A549 treated with ZK216348 at 1 μM for 4 hours (cell line): ENCODE measurements at places on chromosomes 5 and 9. TPM values are rescaled to one million over a fixed set of nuclear protein-coding genes. Genes with fewer than 3 reads are reported as not detected.

TUSC1 gene
- total RNA-seq: 4.2 to 8.5 TPM (median 7.7 TPM) in 5 replicates

DRD1 gene
- total RNA-seq: 0.09 to 0.59 TPM (median 0.24 TPM) in 5 replicates

TMEFF1 gene
- total RNA-seq: 0.37 to 1.2 TPM (median 1.1 TPM) in 5 replicates

IL31RA gene
- 0.71 to 1.6 TPM (median 1.4 TPM) in 5 replicates for total RNA-seq

FBP2 gene
- 0.11 TPM in 1 of 5 replicates, not detected in the others for total RNA-seq

SUSD1 gene
- 12.1 to 14.3 TPM (median 13.7 TPM) in 5 replicates for total RNA-seq

SPINK7 gene
- not detected in 5 replicates for total RNA-seq
